ENCODE measurements at places on chromosomes 16 and 17.
A peak's percentile ranks its signal among the peaks of the same experiment; 100 is the strongest.

GRCh38 chr16:13923703-13924298 is 3.8 kb downstream of the ERCC4 start:
- no peak overlapping the region for H3K4me3 ChIP-seq
- no peak overlapping the region for H3K27ac ChIP-seq
- peaks cover 24% of the 10 kb centered on the region for H3K4me1 ChIP-seq
- no peaks in the 10 kb centered on the region for H3K27me3 ChIP-seq
- H3K36me3 ChIP-seq = peaks cover 4% of the 10 kb centered on the region

- DNase-seq = peak; percentile 91
- H3K4me3 ChIP-seq = no peak overlapping the region
- H3K36me3 ChIP-seq = no peaks in the 10 kb centered on the region
Observed at GRCh38 chr17:65243838-65244625, 106.9 kb downstream of the RGS9 start.

GRCh38 chr17:71628306-71628705 is 492.5 kb upstream of the SOX9 start:
- no peak overlapping the region for H3K4me3 ChIP-seq
- H3K27ac ChIP-seq = no peak overlapping the region
- peak; percentile 24 for DNase-seq
- peaks cover 28% of the 10 kb centered on the region for H3K4me1 ChIP-seq

- no peak overlapping the region for H3K4me3 ChIP-seq
- H3K27ac ChIP-seq = 0 out of 2 replicates have a peak overlapping the region, but pooled peaks have one; percentile 7
- H3K4me1 ChIP-seq = peaks cover 12% of the 10 kb centered on the region
- H3K27me3 ChIP-seq = no peaks in the 10 kb centered on the region
- H3K36me3 ChIP-seq = no peaks in the 10 kb centered on the region
- DNase-seq = peak; percentile 36
Observed at GRCh38 chr16:11005611-11005975, 61.2 kb downstream of the CLEC16A start.

DNA sequence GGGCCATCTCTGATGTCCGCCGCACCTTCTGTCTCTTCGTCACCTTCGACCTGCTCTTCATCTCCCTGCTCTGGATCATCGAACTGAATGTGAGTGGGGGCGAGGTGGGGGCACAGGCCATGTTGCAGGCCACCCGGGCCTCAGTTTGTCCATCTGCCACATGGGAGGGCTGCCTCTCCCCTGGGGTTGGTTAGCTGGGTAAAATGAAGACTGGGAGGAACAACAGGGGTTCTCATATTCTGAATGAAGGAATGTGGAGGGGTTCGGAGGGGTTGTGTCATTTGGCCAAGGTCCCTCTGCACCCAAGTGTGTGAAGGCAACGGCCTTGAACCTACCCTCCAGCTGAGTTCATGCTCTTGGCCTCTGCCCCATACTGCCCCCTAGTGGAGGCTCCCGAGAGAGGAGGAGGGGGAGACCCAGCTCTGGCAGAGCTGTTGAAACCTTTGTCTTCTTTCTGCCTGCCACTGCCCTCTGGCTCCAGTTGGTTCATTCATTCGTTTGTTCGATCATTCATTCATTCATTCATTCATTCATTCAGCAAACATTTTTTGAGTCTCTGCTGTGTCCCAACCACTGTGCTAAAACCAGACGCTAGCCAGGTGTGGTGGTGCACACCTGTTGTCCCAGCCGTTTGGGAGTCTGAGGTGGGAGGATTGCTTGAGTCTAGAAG is 11.4 kb upstream of the TCAP start:
- H3K4me3 ChIP-seq = no peak overlapping the region
- no peaks in the 10 kb centered on the region for H3K4me1 ChIP-seq
- DNase-seq = peak; percentile 48
- H3K27me3 ChIP-seq = no peaks in the 10 kb centered on the region
- H3K27ac ChIP-seq = no peak overlapping the region

DNA sequence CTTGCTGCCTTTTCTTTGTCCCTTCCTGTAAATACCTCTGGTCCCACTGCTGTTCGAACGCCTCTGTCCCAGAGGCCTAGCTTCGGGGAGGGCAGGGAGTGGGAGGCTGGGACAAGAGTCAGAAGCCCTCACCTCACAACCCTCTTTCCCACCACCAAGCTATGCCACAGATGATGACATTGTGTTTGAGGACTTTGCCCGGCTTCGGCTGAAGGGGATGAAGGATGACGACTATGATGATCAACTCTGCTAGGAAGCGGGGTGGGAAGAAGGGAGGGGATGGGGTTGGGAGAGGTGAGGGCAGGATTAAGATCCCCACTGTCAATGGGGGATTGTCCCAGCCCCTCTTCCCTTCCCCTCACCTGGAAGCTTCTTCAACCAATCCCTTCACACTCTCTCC is 10.4 kb downstream of the ARRB2 start:
- H3K27ac ChIP-seq = no peak overlapping the region
- H3K4me1 ChIP-seq = peaks cover 12% of the 10 kb centered on the region
- no peak for DNase-seq
- no peak overlapping the region for H3K4me3 ChIP-seq
- no peaks in the 10 kb centered on the region for H3K36me3 ChIP-seq
- no peaks in the 10 kb centered on the region for H3K27me3 ChIP-seq

GRCh38 chr17:30393491-30393890 is 14.8 kb downstream of the CPD start:
- no peaks in the 10 kb centered on the region for H3K36me3 ChIP-seq
- H3K4me1 ChIP-seq = no peaks in the 10 kb centered on the region
- no peak overlapping the region for H3K27ac ChIP-seq
- no peak for DNase-seq

- H3K4me1 ChIP-seq = no peaks in the 10 kb centered on the region
- DNase-seq = no peak
- H3K4me3 ChIP-seq = no peak overlapping the region
- H3K36me3 ChIP-seq = no peaks in the 10 kb centered on the region
Observed at GRCh38 chr17:76153202-76153601, 12.2 kb upstream of the FOXJ1 start.

- no peak for DNase-seq
- H3K4me1 ChIP-seq = peaks cover 8% of the 10 kb centered on the region
- no peak overlapping the region for H3K4me3 ChIP-seq
- H3K27me3 ChIP-seq = no peaks in the 10 kb centered on the region
- H3K36me3 ChIP-seq = no peaks in the 10 kb centered on the region
Observed at GRCh38 chr16:50167556-50167955, 14.4 kb downstream of the TENT4B start.

DNA sequence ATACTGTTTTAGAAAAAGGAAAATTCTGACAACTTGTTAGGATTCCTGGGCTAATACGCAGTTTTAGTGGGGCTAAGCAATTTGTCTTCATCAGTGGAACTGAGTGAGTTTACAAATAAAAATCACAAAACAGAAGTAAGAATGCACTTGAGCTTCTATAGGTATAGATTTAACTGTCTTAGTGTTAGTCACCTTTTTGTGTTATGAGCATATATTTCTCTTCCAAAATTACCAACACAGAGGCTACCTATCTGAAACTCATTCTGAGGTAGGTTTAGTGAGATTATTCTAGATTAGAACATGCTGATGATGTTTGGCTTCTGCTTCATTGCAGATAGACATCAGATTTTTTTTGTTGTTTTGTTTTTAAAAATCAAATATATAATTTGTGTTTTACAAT is 23.2 kb downstream of the METTL9 start:
- H3K27me3 ChIP-seq = no peaks in the 10 kb centered on the region
- no peak for DNase-seq
- H3K4me1 ChIP-seq = peaks cover 14% of the 10 kb centered on the region
- H3K4me3 ChIP-seq = no peak overlapping the region

GRCh38 chr16:88743693-88744576 is 37.6 kb downstream of the CTU2 start:
- H3K27ac ChIP-seq = no peak overlapping the region
- H3K36me3 ChIP-seq = no peaks in the 10 kb centered on the region
- DNase-seq = peak; percentile 65

DNA sequence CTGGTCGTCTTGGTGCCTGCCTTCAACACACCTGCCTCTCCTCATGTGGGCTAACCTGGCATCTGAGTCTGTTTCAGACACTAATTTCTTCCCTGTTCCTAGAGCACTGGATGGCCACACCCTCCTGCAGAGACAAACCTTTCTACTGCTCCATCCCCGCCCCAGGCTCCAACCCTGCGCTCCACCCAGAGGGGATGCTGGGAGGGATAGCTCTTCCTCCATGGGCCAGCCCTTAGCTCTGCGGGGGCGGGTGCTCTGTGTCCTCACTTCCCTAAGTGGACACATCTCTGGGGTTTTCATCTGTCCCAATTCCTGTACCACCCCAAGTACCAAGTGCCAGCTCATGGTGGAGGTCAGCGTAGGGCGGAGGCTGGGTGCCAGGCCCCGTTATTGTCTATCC is 11.0 kb upstream of the CRISPLD2 start:
- H3K36me3 ChIP-seq = no peaks in the 10 kb centered on the region
- no peak for DNase-seq
- H3K4me3 ChIP-seq = no peak overlapping the region

DNA sequence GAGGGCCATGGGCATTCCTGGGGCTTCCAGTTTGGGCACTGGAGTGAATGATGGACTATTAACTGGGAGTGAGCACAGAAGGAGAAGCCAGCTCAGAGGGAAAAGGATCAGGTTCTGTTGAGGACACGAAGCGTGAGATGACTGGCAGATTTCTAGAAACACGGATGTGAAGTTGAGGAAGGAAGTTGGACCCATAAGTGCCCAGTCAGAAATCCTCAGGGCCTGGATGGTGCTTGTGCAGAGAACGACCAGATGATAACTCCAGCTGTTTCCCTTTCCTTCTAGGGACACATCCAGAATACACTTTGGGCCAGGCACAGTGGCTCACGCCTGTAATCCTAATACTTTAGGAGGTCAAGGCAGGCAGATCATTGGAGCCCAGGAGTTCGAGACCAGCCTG is 23.3 kb upstream of the ANKRD40CL start:
- no peaks in the 10 kb centered on the region for H3K4me1 ChIP-seq
- H3K36me3 ChIP-seq = no peaks in the 10 kb centered on the region
- H3K4me3 ChIP-seq = no peak overlapping the region
- no peak for DNase-seq
- H3K27me3 ChIP-seq = no peaks in the 10 kb centered on the region

DNA sequence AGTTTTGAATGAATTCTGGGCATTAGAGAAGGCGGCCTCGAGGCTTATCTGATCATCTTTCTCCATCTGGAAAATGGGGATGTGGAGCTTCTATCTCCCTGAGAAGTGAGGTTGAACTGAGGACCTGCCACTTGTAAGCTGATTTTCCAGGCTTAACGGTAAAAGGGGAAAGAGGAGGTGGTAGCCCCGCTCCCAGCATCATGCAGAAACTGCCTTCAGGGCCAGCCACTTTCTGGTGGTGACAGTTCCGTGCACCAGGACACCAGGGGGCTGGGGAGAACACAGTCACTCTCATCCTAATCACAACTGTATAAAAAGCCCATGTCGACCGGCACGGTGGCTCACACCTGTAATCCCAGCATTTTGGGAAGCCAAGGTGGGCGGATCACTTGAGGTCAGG is 20.9 kb upstream of the CPSF4L start:
- H3K36me3 ChIP-seq = peaks cover 25% of the 10 kb centered on the region
- no peak overlapping the region for H3K27ac ChIP-seq
- H3K27me3 ChIP-seq = no peaks in the 10 kb centered on the region

- H3K27me3 ChIP-seq = no peaks in the 10 kb centered on the region
- H3K27ac ChIP-seq = no peak overlapping the region
- no peak for DNase-seq
- no peaks in the 10 kb centered on the region for H3K4me1 ChIP-seq
Observed at GRCh38 chr17:72056727-72057290, 64.0 kb upstream of the SOX9 start.

DNA sequence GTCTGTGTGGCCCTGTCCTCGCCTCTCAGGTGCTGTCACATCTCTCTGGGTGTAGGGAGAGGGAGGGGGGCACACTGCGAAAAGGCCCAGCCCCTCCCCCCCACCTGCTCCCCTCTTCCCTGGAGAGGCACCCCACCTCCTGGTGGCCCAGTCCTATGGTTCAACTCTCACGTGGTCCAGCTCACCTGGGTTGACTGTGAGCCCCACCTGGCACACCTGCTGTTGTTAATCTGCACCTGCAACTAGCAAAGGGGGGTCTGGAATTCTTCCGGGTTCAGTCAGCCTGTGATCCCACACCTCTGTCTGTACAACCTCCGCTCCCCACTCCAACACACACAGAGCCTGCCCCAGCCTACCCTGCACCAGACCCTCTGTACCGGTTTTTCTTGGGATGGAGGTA is 2.0 kb upstream of the SYNGR2 start:
- no peak for DNase-seq
- 0 out of 2 replicates have a peak, but pooled peaks cover 1% of the 10 kb centered on the region for H3K36me3 ChIP-seq
- H3K4me1 ChIP-seq = peaks cover 9% of the 10 kb centered on the region
- no peak overlapping the region for H3K4me3 ChIP-seq
- no peak overlapping the region for H3K27ac ChIP-seq

- H3K36me3 ChIP-seq = peaks cover 37% of the 10 kb centered on the region
- no peaks in the 10 kb centered on the region for H3K4me1 ChIP-seq
- no peak for DNase-seq
- peak overlapping the region; percentile 59 for H3K27ac ChIP-seq
- no peaks in the 10 kb centered on the region for H3K27me3 ChIP-seq
- no peak overlapping the region for H3K4me3 ChIP-seq
Observed at GRCh38 chr16:74909665-74910064, 75.3 kb downstream of the WDR59 start.

- H3K36me3 ChIP-seq = peaks cover 8% of the 10 kb centered on the region
- H3K4me1 ChIP-seq = no peaks in the 10 kb centered on the region
- H3K27ac ChIP-seq = no peak within 1 kb of the TSS
- H3K27me3 ChIP-seq = no peaks in the 10 kb centered on the region
Observed at GRCh38 chr16:3654249-3654991, at the start of gene DNASE1. Gene DNASE1, plus strand, starts transcription at chr16:3654691. Its CDS starts 683 bp downstream, at chr16:3655374.

GRCh38 chr16:17367036-17367435 is 103.7 kb downstream of the XYLT1 start:
- DNase-seq = no peak
- H3K27ac ChIP-seq = no peak overlapping the region
- H3K4me1 ChIP-seq = no peaks in the 10 kb centered on the region
- no peaks in the 10 kb centered on the region for H3K36me3 ChIP-seq
- H3K4me3 ChIP-seq = no peak overlapping the region

- H3K4me3 ChIP-seq = no peak overlapping the region
- H3K36me3 ChIP-seq = no peaks in the 10 kb centered on the region
- H3K27ac ChIP-seq = no peak overlapping the region
- peak; percentile 61 for DNase-seq
- no peaks in the 10 kb centered on the region for H3K4me1 ChIP-seq
- no peaks in the 10 kb centered on the region for H3K27me3 ChIP-seq
Observed at GRCh38 chr16:77531752-77532151, 96.9 kb upstream of the ADAMTS18 start.

DNA sequence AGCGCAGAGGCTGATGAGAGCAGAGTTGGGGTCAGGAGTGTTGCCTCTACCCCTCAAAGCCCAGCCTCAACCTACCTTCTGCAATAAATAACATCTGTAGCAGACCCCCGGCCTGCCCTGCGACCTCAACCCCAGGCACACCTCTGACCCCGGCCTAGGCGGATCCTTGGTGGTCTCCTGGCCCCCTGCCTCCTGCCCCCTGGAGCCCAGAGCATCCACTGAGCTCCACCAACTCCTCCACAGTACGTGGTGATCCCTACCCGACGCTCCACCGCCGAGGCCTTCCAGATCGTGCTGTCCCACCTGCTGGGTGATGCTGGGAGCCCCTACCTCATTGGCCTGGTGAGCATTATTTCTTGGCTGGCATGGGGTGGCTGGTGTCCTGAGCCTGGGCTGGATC is 1.9 kb upstream of the LAT start:
- H3K27me3 ChIP-seq = no peaks in the 10 kb centered on the region
- no peak for DNase-seq
- no peaks in the 10 kb centered on the region for H3K4me1 ChIP-seq
- H3K36me3 ChIP-seq = peaks cover 6% of the 10 kb centered on the region

GRCh38 chr16:86134802-86135461 is 236.0 kb downstream of the IRF8 start:
- peaks cover 38% of the 10 kb centered on the region for H3K27me3 ChIP-seq
- H3K4me3 ChIP-seq = no peak overlapping the region
- DNase-seq = no peak
- H3K36me3 ChIP-seq = no peaks in the 10 kb centered on the region
- no peak overlapping the region for H3K27ac ChIP-seq

GRCh38 chr16:69133373-69133954 is 1.0 kb downstream of the UTP4 start:
- H3K27me3 ChIP-seq = no peaks in the 10 kb centered on the region
- peaks cover 21% of the 10 kb centered on the region for H3K4me1 ChIP-seq
- no peak overlapping the region for H3K27ac ChIP-seq
- DNase-seq = no peak
